ENCODE measurements at places on chromosomes 16 and 17.

DNA sequence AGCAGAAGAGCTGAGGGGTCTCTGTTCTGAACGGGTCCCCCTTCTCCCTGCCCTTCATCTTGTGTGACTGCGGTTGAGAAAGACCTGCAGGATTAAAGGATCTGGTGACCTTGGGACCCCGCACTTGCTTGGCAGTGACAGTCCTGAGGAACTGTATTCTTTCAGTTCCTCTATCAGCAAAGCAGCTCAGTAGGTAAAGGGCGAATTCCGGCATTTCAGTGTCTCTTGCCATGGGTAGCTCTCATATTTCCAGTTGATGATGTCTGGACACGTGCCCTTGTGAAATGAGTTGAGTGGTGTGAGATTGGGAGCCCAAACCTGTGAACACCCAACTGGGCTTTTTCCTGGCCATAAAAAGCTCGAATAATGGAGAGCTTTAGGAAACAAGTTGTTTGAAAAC, 135.7 kb downstream of the PRKCA start:
- no peak for DNase-seq

- DNase-seq: no peak
Observed at GRCh38 chr17:82302568-82302963, 14.8 kb downstream of the CD7 start.

- peak; percentile 76 for DNase-seq
Observed at GRCh38 chr16:89922477-89922883, 662 bp upstream of the TUBB3 start.

GRCh38 chr16:53809088-53809932, 105.4 kb downstream of the FTO start:
- no peak for DNase-seq

DNA sequence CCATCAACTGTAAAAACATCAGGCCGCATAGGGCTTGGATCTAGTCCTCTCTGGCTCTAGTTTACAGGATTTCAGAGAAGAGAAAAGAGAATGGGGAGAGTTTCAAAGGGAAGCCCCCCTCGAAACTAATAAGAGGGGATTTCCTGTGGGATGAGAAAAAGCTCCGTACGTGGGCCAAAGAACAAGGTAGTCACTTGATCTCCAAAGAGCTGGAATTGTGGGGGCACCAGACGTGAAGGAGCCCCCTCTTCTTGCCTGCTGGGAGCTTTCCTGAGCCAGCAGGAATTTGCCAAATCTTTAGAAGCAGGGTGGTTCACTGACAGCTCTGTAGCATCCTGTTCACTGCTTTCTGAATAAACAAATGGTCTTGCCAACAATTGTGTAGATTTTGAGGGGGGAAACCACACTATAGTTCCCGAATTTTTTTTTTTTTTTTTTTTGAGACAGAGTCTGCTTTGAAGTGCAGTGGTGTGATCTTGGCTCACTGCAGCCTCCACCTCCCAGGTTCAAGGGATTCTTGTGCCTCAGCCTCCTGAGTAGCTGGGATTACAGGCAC, 7.0 kb upstream of the TMIGD1 start:
- DNase-seq: no peak

- DNase-seq: no peak
Observed at GRCh38 chr16:30736995-30737793, 11.0 kb upstream of the PHKG2 start.

DNA sequence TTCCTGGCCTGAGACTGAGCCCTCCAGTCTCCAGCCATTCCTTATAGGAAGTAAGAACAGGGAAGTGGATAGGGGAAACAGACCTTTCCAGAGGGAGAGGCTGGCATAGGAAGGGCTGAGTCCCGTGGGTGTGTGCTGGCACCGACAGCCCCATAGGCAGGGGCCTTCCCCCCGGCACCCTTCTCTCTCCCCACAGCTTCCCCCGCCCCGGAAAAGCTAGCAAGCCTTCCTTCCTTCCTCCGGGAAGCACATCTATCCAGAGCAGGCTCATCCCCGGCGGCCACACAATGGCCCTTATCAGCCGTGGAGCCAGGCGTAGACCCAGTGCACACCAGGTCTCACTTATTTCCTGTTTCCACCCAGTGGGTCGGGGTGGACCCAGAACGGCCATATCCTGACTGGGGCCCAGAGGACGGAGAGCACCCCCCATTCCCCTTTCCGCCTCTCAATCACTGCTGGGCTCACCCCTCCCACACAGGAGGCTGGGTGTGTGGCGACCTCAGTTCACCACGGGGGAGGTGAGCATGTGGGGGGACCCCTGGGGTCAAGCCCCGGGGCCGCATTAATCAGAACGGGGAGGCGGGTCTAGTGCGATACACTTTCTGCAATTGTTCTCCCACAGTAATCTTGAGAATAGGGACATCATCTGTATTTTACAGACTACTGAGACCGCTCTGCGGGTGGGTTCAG, 950 bp upstream of the MYO1C start:
- DNase-seq: no peak

DNA sequence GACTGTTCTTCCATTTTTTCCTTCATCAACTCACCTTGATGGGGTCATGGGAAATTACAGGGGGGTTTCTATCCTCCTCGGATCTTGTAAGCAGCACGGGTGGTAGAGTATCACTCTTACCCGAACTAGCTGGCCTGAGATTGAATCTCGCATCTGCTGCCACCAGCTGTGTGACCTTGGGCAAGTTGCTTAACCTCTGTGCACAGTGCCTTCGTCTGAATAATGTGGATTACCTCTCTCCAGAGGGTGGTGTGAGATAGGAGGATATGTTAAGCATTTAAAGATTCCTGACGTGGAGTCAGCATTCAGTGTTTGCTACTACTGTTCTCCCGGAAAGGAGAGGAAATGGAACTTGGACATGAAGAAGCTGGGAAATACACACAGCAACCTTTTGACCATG, 24.4 kb downstream of the LASP1 start:
- no peak for DNase-seq

DNA sequence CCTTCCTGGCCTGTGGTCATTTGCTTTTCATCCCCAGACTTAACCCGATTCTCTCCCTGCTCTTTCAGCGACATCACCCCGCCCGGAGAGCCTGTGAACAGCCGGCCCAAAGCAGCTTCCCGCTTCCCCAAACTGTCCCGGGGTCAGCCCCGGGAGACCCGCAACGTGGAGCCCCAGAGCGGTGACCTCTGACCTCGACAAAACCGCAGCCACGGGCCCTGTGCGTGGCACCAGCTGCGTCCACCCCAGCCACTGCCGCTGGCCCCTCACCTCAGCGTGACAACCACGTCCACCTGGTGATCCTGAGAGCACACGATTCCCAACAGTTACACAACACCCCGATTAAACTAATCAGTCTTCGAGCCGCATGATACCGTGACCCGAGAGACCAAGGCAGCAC, 235.2 kb downstream of the CPPED1 start:
- no peak for DNase-seq

DNA sequence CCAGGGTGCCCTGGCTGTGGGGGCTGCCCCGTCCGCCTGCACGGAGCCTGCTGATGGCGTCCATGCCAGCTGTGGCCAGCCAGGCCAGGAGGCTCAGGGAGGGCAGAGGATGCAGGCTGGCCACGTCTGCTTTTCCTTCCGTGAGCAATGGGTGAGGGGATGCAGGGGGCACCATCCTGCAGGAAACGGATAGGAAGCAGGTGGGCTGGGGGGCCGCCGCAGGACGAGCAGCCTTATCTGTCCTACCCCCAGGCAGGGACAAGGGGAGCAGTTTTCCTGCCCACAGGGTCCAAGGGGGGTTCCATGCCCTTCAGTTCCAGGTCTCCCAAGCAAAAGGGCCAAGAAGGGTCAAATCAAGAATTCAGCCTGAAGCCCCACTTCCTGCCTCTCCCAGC, 6.8 kb downstream of the DUS1L start:
- DNase-seq: no peak
